NCI-H774 (cell line): ENCODE measurements at places on chromosomes 2 and 18.
A peak's percentile ranks its signal among the peaks of the same experiment; 100 is the strongest.

DNA sequence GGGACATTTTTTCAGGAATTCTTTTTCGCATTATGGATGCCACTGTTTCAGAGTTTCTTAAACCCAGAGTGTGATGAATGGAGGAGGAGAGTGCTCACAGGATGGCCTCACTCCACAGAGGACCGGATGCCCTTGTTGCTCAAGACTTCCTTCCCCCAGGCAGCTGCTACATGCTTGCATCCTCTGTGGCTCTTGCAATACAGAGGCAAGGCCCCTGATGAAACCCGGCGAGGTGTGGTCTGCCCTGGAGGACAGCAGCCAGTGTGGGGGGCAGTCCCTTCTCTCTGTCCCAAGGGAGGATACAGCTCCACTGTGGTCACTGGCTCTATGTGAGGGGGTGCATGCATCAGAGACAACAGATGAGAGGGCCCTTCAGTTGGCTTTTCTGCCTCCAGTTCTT is 109.6 kb downstream of the SH3RF3 start:
- DNase-seq = no peak

DNA sequence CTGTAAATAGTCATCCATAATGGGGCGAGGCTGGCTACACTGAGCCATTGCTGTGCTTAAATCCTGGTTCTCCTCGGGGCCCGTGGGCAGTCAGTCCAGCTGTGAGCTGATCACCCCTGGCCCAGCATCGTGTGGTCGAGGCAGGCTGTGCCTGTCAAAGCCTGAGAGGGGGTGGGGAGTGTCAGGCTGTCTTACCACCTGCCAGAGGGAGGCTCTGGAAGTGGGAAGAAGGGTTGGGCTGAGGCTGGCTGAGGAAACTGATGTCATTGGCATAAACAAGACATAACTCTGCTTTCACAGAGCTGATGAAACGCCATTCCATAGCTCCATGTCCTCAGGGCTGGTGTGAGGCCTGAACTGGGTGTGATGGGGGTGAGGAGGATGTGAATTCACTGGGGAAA is 49.7 kb downstream of the KLHL29 start:
- DNase-seq = no peak

DNA sequence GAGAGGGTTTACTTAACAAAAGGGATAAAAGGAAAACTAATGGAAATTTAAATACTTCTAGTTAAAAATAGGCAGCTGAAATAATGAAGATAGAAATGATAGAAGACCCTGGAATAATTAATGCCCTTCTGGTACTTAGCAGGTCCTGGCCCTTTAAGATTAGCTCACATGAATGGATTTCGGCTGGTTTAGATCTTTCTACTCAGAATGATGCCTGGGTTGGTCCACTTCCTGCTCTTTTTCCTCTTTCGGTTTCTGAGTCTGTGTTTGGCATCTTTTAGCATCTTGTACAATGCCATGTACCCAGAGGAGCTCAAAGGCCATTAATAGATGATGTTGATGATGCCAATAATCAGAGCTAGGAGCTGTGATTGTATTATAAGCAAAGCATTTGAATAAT is 290.5 kb downstream of the CLIP4 start:
- DNase-seq = no peak

DNA sequence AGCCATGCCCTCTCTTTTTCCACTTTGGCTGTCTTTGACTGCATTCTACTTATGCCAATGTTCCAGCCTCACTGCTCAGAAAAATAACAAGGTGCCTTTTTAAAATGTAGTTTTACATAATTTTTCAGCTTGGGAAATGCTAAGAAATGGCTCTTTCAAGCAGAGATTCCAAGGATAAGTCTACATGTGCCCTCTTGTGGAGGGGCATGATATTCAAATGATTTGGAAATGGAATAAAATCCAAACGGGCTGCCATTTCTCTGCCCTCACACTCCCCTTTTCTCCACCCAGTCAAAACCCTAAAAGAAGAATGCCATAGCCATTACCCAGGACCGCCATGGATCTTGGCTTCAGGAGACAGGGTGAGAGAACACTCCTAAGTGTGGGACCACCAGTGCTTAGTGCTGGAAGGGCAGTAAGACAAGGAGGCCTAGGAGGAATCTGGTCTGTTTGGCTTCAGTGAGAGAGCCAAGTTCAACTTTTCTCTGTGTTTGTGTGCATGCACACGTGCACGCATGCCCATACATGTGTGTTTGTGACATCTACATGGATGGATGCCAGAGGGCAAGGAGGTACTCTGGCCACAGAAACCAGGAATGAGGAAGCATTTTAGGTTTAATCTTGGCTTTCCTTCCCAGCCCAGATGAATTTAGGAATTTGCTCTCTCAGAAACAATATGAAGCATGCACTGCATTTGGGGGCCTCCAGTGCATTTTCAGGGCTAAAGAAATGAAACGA is 174.0 kb upstream of the SLC14A2 start:
- no peak for DNase-seq

DNA sequence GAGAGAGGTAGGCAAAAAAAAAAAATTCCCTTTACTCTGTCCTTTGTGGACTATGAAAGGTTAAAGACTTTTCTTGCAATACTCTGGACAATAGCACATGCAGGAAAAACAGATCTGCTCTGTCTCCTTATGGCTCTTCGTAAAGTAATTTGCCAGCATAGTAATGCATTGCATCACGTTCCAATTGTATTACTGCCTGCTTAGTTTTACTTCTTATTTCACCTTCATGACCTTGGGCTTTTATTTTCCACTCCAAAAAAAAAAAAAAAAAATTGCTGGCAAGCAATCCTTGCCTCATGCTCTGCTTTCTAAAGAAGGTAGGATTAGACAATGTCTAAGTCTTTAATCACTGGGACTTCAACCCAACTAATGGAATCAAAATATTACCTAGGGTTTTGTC is 1802.7 kb downstream of the SUCLG1 start:
- no peak for DNase-seq

GRCh38 chr2:105674859-105675541 is 69.7 kb upstream of the NCK2 start:
- DNase-seq = no peak

- DNase-seq = no peak
Measured at GRCh38 chr2:105393373-105394055, 5.3 kb downstream of the FHL2 start.

DNA sequence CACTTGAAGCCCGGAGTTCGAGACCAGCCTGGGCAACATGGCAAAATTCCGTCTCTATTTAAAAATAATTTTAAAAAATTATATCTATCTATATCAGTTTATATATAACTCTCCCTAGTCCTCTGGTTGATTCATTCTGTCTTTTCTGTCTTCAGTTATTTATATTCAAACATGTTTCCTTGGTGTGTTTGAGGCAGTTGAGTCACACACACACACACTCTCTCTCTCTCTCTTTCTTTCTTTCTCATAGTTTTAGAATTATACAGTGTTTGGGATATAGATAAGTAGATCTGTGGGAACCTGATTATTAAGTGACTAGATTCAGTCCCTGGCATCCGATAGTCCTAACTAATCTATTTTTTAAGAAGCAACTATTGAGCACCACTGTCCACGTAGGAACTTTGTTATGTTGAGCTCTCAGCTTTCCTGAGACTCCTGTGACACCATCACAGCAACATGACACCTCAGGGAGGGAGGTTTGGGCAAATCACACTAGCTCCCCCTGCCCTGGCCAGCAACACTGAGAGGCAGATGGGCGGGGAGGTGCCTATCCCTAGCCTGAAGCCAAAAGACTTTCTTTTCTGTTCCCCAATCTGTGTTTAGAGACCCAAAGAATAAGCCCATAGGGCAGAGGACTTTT is 482.7 kb downstream of the DLGAP1 start:
- DNase-seq = no peak

GRCh38 chr2:102433973-102434654 is 11.2 kb downstream of the IL18RAP start:
- DNase-seq = no peak

DNA sequence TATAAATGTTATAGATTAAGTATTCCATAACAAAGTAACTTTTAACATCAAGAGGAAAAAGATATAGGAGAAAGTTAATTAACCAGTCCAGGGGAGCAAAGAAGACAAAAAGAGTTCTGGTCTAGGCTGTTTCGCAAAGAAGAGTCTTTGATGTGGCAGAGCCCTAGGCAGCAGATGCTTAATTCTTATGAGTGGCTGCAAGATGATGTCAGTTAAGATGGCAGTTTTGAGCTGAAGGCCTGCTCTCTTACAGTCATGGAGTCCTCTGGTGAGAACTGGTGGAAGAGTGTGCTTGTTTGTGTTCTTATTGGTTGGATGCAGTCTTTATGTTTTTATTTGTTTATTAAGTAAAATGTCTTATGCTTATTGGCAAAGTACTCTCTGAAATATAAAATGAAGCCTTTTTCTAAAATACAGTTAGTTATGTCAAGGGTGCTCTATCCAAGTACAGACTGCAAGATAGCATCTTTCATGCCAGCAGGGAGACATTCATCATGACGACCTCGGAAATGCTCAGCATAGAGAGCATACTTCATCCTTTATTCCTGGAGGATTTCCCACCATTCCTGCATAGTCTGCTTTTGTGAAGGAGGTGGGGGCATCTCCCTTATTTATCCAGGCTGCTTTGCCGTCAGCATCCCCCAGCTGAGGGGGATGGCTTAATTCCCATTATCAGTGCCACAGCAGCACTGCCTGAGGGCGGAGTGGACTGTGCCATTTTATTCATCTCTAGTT is 38.9 kb upstream of the SERPINE2 start:
- DNase-seq = no peak

GRCh38 chr2:28656937-28657615 is 94.6 kb upstream of the PPP1CB start:
- no peak for DNase-seq

- no peak for DNase-seq
Measured at GRCh38 chr2:148658807-148659722, 14.5 kb downstream of the EPC2 start.

DNA sequence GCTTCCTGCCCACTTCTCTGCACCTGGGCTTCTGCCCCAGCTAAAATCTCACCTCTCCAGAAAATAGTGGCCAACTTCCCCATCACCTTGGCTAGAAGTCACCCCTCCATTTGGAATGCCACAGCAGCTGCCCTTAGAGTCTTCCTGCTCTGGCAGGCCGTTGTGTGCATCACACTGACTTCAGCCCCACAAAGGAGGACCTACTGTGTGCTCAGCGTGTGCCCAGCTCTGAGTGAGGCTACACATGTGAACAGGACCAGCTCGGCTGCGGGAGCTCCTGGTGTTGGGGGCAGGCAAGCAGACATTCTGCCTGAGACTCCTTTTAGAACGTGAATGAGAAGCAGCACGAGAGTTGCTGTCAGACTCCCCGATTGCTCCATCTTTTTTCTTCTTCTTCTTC is 78.7 kb downstream of the AGAP1 start:
- DNase-seq = no peak

- DNase-seq = no peak
Measured at GRCh38 chr18:76098674-76099411, 396.2 kb downstream of the ZNF516 start.

GRCh38 chr2:19900931-19901441 is 797 bp downstream of the TTC32 start:
- peak; percentile 8 for DNase-seq

- peak; percentile 38 for DNase-seq
Measured at GRCh38 chr2:175606010-175606841, 395.8 kb downstream of the LNPK start.

- DNase-seq = no peak
Measured at GRCh38 chr2:239093542-239093941, 245.7 kb downstream of the TWIST2 start.

DNA sequence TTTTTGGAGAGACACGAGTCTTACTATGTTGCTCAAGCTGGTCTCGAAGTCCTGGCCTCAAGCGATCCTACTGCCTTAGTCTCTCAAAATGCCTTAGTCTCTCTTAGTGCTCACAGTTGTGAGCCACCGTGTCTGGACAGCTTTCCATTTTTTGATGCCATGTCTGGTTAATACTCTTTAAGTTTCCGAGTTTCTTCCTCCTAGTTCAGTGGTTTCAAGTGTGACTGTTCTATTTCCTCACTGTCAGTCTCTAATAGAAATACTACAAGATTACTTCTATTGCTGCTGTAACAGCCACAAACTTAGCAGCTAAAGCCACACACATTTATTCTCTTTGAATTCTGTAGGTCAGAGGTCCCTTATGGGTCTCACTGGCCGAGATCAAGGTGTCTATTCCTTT is 125.1 kb upstream of the MGAT5 start:
- no peak for DNase-seq

DNA sequence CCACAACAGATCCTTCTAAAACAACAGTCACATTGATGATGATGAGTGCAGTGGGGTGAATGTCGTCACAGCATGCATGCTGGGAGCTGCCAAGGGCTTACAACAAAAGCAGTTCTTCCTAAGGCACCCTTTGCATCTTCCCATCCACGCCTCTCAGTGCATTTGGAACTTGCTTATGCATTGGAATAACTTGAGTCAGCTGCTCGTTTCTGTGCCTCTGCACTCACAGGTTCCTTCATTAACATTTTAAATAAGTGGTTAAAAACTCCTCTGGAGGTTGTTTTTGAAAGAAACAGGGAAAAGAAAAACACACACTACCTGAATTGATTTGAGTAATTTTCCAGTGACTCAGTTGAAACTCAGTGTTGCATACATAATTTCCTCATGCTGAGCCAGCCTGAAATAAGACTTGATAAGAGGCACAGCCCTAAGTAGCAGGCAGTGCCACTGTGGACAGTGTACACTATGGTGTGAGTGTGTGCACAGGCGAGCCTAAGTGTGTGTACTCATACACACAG is 46.8 kb upstream of the TRIM43B start:
- DNase-seq = no peak

- DNase-seq = no peak
Measured at GRCh38 chr2:155747531-155747930, 585.0 kb downstream of the NR4A2 start.

GRCh38 chr18:50183556-50183955 is 11.4 kb downstream of the MYO5B start:
- DNase-seq = no peak

- peak; percentile 72 for DNase-seq
Measured at GRCh38 chr18:33201509-33201926, 239.0 kb downstream of the CCDC178 start.

DNA sequence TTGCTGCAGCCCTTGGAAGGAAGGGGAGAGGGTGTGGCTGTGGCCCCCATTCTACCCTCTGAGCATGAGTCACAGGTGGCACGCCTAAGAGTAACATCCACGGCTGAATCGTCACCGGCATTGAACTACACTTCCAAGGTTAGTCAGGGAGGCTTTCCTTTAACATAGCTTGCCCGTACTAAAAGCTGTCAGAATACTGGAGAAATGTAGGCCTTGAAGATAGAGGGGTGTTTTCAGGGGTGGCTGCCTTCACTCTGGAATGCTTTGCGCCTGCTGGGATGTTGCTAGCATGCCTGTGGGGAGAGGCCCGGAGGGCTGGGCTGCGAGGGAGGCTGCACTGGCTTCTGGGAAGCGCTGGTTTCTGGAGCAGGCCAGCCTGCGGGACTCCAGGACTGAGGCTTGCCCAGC is 333.7 kb downstream of the AGAP1 start:
- DNase-seq = no peak
